Mammary epithelial cell (primary cell): ENCODE measurements at places on chromosomes 6 and 20.

DNA sequence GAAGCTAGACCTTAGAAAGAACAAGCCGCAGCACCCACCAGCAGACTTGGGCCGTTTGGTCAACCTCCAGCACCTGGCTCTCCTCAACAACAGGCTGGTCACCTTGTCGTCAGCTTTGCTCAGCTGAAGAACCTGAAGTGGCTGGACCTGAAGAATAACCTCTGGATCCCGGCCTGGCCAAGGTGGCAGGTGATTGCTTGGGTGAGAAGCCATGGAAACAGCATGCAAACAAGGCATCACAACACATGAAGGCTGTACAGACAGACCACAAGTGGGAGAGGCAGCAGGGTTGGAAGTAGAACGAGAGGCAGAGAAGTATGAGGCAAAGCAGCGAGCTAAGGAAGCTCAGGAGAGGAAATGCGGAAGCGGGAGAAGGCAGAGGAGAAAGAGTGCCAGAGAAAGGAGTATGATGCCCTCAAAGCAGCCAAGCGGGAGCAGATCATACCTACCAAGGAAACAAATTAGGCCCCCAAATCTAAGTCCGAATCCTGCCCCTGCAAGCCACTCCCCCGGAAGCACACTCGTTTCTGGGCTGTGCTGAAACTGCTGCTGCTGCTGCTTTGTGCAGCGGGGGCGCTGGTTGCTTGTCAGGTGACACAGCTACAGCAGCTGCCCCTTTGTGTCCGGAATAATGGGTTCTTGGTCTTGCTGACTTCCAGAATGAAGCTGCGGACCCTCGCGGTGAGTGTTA is 121.6 kb upstream of the LGSN start:
- no peak for DNase-seq

DNA sequence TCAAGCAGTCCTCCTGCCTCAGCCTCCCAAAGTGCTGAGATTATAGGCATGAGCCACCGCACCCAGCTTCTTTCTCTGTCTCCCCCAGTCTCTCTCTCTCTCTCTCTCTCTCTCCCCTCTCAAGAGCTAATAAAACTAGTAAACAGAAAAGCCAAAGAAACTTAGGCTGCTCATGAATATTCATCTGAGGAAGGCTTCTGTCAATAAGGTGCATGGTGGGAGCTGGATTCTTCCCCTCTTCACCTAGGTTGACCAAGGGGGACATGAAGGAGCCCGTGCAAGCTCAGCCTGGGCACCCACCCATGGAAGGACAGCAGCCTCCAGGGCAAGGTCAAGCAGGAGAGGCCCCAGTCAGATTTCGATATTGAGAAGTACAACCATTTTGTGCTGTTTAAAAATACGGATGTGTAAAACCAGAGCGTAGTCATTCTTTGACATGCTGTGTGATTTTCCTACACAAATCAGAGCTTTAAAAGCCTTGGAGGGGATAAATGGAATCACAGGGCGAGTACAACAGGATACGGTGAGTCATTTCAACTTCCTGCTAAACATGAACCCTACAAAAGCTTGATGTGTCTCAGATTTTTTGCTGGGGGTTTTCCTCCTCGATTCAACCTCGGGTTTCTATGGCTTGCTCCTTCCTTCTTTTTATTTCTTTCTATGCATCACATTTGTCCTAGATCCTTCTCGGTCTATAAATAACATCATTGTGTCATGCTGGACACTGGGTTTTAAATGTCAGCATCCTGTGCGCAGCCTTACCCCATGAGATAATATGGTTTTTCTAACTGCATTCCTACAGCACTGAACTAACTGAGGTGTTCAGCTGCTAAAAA is 368.9 kb upstream of the JARID2 start:
- DNase-seq, result peak; percentile 78

DNA sequence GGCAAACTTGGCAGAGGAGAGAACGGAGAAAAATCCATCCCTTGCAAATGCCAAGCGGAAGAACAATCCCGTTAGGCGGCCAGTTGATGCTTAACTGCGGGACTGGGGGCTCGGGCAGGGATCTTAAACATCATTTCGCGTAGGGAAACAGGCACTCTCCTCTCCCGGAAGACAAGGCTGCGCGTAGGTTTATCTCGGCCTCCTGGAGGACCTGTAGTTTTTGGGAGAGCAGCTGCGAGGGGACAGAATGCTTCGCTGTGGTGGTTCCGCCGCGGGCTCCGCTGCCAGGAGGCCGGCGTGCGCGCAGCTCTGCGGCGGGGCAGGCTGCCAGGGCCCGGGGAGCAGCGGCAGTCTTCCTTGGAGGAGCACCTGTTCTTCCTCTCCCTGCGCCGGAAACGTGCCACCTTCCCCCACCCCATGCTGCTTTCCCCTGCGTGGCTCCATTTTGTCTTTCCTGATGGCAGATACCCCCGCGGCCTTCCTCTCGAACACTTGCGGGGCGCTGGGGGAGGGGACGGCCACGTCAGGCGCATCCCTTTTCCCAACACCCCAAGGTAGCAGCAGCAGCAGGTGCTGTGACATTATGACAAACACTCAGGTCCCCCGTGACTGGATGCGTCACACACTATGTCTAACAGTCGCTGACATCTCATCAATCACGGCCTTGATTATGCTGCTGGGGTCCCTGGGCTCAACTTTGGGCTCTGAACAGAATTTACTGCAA is 230.7 kb upstream of the BTBD3 start:
- DNase-seq, result peak; percentile 21

DNA sequence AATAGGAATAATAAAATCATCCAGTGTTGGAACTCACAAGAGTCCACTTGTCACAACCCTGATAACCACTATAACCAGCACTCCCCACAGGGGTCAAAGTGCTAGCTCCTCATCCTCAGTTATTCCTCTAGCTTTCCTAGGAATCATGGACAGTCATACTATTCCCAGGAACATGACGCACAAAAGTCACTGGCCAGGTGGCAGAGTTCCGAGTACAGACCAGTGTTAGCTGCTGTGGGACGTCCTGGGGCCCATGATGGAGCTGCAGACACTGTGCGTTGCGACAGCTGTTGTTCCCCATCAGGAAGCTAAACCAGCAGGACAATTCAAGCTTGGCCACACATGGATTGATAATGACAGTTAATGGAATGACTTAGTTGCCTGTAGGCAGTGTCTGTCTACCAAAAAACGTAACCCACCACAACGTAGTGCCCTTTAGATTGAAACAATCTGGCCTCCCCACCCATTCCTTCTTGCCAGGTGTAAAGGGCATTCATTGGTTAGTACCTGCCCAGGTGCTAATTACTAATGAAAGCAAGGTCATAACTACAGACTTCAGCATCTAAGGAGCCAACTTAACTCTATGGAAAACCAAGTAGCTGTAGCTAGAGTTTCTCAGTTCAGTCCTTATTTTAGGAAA is 17.4 kb downstream of the EZR start:
- no peak for DNase-seq

DNA sequence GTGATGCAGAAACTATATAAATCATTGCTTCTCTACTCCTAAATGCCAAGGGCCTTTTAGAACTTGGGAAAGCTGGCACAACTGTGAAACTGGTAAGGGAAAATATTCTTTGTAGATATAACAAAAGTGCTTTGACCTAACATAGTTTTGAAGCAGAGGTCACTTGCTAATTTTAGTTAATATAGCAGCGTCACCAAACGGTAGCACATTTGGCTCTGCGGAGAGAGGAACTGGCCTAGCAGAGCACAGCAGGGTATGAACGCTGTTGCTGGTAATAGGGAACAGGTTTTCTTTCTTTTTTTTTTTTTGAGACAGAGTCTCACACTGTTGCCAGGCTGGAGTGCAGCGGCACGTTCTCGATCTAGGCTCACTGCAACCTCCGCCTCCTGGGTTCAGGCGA is 67.4 kb downstream of the ECT2L start:
- DNase-seq, result no peak

DNA sequence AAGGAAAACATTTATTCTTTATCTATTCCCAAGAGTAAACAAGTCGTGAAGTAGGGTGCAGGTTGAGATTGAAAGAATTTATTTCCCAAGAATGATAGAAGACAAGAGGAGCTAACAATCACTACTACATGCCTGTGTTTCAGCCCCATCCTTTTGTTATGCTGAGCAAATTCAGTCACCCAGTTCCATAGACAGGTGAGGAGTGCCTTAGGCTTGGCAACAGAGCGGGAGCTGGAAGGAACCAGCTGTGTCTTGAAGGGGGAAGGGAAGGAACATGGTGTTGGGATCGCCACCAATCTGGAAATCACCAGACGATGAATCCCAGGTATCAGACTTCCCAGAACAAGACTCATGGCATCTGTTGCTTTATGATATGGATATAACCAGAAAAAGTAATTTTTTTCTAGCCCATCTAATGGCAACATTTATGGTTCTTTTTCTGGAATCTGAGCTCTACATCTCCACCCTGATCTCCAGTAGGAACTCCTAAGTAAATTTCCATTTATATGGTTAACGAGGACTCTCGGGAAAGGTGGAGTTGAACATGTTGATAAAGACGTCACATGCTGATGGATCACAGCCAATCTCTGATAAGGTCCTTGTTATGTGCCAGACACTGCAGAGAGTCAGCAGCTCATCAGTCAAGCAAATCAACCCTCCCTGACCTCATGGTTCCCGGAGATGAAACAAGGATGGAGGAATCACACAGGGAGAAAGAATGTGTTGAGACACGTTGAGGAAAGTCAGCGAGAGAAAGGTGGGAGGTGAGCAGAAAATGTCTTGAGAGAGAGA is 344.9 kb downstream of the SMOC2 start:
- no peak for DNase-seq

GRCh38 chr6:69063401-69063800 is 428.3 kb downstream of the ADGRB3 start:
- DNase-seq, result no peak

DNA sequence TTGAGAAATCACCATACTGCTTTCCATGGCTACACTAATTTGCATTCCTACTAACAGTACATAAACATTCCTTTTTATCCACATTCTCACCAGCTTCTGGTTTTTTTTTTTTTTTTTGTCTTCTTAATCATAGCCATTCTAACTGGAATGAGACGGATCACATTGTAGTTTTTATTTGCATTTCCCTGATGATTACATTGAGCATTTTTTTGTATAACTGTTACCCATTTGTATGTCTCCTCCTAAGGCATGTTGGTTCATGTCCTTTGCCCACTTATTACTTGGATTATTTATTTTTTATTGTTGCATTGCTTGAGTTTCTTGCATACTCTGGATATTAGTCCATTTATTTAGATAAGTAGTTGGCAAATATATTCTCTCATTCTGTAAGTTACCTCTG is 258.0 kb downstream of the MEI4 start:
- peak; percentile 21 for DNase-seq

DNA sequence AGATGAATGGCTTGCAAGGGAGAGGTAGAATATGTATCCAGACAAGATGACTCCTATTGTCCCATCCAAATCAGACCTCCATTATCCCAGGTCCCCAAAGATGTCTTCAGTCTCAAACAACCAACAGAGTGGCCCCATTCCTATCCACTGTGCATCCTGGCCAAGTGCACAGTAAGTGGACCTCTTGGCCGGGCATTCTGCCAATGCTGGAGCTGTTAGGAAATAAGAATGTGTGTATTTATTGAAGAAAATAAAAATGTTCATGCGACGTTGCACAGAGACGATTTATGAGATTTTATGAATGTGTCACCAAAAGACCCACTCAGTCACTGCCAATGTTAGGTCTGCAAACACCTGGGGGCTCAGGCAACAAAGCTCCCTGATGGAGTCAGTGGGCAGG is 196.0 kb downstream of the MAFB start:
- DNase-seq, result peak; percentile 28

DNA sequence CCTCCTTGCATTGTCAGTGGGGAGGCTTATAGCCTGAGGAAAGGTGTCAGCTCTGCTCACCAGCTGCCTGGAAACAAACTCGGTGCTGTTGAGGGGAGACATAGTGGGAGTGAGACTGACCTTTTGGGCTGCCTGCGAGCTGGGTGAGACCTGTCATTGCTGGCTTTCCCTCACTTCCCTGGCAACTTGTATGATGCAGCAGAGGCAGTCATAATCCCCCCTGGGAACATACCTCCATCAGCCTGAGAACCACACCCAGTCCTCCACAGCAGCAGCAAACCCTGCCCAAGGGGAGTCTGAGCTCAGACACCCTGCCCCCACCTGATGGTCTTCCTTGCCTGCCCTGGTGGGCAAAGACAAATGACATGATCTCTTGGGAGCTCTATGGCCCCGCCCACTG is 521.2 kb upstream of the IMPG1 start:
- DNase-seq, result no peak

DNA sequence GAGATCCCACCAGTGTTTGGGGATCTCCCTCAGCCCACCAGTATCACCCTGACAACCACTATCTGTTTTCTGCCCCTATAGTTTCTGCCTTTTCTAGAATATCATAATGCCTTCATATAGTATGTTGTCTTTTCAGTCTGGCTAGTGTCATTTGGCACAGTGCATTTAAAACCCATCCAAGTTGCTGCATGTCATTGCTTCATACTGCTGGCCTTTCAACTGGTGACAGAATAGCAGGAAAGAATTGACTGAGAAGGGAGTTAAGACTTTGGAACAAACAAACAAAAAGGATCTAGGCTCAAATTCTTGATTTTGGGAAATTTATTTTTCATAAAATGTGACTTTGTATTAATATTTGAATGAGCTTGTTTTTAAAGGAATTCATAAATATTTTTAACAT is 4.5 kb downstream of the LMBRD1 start:
- DNase-seq, result no peak

GRCh38 chr6:2624177-2624576 is 126.5 kb downstream of the MYLK4 start:
- no peak for DNase-seq

GRCh38 chr6:139378226-139378625 is 3.8 kb upstream of the CITED2 start:
- DNase-seq, result peak; percentile 24

- peak; percentile 89 for DNase-seq
These were observed 58.1 kb downstream of the RAB44 start for GRCh38 chr6:36755435-36756348.

DNA sequence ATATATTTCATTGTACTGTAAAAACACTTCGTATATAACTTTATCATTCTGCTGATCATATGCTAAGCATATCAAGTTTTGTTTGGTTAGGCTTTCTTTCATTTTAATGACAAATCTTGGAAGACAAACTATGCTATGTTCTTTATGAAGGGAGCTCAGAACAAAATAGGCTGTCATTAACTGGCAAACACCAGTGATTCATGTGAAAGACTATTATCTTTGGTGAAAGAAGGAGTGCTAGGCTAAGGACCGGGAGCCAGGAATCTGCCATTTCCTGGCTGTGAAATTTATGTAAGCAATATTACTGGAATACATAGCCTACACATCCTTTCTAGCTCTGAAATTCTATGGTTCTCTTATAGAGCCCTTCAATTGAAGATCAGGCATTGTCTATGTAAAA is 136.2 kb upstream of the CCN2 start:
- no peak for DNase-seq

DNA sequence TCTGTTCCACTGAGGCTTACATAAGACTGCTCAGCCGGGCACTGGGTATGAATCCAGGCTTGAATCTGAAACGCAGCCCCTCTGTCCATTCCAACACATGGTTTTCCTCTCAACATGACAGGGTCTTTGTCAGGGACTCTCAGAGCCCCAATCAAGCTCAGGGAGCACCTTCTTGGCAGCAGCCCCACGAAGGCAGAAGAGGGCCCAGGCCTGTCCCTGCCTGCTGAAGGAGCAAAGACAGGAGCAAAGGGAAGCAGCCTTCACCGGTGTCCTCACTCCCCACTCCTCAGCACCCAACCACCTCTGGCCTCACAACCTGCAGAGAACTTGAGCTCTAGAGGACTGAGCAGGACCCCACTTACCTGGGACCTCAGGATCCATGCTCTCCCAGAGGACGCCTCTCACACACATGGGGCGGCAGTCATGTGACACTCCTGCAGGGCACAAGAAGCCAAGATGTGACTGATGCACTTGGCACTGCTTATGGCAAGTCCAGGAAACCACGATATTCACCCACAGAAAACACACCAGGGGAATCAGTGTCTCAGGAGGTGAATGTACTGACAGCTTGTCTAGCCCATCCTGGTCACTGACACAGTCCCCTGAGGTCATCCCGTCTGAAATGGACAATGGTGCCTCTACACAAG is 4.3 kb downstream of the SNHG17 start:
- DNase-seq, result no peak
